ENCODE measurements at places on chromosomes 5 and 9.

DNA sequence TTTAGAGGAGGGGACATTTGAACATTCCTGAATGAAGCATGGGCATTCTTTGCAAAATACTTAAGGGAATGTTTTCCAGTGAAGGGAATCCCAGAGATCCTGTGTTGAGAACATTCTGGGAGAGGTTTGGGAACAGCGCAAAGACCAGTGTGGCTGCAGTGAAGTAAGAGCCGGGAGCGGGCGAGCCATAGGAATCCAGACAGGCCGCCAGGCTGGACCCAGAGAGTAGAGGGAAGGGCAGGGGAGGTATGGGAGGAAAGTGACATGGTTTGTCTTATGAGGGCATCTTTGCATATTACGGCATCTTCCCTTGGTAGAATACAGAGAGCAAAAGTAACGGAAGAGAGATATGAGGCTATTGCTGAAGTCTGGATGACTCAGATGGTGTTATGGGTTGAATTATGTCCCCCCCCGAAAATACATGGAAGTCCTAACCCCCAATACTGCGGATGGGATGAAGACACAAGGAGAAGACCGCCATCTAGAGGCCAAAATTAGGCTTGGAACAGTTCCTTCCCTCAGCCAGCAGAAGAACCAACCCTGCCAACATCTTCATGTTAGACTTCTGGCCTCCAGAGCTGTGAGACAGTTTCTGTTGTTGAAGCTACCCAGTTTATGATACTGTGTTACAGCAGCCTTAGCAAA is 268.2 kb downstream of the MAST4 start:
- DNase-seq = no peak

- peak; percentile 46 for DNase-seq
Observed at GRCh38 chr5:6372251-6373080, 5.9 kb downstream of the MED10 start.

DNA sequence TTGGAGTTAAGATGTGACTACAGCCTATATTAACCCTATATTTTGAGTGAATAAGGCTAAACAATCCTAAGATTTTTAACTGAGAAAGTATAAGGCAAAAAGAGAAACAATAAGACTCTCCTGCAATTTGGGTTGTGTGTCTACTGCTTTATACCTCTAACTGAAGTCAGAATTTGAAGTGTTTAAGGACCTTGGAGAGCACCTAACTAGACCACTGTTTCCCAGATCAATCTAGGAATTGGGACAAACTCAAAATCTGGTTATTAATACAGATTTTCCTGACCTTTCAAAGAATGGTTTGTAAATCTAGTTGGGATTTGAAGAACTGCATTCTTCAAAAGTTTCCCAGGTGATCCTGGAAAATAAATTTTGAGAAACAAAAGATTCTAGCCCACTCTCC is 42.1 kb downstream of the GABRA1 start:
- DNase-seq = no peak

DNA sequence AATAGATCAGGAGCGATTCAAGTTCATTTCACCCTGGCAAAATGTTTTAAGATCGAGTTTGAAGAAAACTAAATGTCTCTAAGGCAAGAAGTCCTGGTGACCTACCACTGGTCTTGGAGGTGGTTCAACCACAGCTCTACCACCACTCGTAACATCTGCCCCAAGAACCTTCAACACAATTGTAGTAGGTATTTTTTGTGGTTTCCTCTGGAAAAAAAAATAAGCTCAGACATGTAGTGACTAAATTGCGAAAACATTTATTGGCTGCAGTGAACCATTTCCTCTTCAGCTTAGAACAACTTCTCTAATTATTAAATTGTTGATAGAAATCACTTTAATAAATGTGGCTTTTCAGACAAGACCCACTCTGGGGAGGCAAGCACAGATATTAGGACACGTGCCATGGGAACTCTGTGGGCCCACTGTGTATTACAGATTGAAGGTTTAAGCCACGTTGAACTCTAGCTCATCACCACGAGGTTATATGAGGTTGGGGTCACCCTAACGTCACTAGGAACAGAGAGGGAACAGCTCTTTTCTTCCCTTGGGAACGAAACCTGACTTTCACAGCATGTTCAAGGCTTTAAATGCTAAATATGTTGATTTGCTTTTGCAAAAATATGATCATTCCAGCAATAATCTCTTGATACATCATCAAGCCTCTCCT is 142.9 kb downstream of the HSD17B3 start:
- DNase-seq = no peak

DNA sequence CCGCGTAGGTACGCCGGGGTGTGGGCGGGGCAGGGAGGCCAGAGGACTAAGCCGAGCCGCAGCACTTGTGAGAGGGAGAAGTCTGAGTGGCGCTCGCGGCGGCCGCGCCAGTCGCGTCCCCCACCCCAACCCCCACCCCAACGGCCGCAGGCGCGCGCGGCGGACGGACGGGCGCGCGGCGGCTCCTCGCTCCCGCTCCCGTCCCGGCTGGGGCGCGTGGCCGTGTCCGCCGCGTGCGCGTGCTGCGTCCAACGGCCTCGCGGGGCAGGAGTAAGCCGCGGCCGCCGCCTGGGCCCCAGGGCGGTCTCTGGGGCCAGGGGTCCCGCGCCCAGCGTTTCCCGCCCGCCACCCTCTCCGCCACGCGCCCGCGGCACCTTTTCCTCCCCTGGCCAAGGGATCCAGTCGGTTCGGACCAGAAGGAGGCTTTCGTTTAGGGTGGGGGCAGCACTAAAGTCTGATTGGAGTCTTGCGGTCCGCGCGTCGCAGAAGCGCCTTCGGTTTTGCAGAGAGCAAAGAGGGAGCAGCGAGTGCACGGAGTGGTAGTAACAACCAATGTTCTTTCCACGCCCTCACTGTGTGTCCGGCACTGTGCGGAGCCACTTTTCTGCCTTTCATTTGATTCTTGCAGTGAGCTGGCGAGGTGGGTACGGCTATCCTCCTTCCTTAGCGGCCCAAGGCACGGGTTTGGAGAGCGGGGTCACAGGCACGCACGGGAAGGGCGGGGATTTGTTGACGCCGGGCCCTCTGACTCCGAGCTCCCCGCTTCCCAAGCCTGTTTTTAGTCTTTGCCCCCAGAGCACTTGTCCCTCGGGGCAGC is 483 bp downstream of the G3BP1 start:
- DNase-seq = no peak

GRCh38 chr5:56384186-56384585 is 151.1 kb upstream of the ANKRD55 start:
- DNase-seq = no peak
